HuH-7 (cell line): ENCODE measurements at places on chromosomes 16 and 17.
A peak's percentile ranks its signal among the peaks of the same experiment; 100 is the strongest.

DNA sequence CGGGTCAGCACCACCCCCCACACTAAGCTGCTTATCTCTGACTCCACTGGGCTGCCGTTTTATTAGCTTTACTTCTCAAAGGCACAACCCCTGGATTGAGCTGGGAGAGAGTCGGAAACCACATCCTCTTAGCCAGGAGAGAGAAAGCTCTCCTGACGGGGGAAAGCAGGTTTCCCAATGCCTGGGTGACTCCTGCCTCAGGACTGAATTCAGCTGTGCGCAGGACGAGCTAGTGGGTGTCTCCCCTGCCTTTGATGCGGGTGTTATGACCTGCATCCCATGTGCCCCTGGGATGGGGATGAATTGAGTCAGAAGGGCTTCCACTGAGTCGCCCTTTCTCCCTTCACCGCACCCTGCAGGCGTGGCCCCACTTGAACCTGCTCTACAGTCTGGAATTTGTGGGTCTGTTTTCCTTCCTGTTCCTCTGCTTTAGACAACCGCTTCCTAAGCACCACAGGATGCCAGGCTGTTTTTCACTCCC lies 819.2 kb upstream of the EEF2KMT start:
- DNase-seq = no peak

DNA sequence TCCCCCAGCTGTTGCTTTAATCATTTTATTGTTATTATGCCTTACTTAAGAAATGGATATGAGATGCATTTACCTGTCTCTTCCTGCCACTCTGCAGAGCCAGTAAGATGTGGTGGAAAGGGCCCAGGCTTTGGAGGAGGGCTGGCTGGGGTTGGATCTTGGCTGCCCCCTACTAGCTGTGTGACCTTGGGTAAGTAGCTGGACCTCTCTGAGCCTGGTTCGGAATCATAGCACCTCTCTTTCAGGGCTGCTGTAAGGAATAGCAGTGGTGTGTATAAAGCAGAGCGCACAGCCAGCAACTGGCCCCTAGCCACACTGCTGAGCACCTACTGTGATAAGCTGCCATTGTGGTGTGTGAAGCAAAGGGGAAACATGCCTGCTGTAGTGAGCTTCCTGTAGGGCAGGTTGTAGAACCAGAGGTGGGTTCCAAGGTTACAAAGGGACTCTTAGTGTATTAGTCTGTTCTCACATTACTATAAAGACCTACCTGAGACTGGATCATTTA lies 23.9 kb downstream of the MAPT start:
- no peak for DNase-seq

DNA sequence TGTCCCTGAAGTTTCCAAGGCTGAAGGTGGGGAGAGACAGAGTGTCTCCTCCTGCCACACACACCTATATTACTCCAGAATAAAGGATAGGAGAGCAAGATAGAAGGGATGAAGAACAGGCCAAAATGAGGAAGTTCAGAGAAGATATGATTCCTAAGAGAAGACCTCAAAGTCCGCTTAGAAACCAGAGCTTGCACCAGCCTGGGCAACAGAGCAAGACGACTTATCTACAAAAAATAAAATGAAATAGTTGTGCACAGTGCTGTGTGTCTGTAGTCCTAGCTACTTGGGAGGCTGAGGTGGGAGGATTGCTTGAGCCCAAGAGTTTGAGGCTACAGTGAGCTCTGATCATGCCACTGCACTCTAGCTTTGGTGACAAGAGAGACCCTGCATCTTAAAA lies 128.2 kb downstream of the HS3ST3B1 start:
- DNase-seq = no peak

GRCh38 chr17:36939052-36939801 lies 2.0 kb downstream of the LHX1 start:
- DNase-seq = no peak

DNA sequence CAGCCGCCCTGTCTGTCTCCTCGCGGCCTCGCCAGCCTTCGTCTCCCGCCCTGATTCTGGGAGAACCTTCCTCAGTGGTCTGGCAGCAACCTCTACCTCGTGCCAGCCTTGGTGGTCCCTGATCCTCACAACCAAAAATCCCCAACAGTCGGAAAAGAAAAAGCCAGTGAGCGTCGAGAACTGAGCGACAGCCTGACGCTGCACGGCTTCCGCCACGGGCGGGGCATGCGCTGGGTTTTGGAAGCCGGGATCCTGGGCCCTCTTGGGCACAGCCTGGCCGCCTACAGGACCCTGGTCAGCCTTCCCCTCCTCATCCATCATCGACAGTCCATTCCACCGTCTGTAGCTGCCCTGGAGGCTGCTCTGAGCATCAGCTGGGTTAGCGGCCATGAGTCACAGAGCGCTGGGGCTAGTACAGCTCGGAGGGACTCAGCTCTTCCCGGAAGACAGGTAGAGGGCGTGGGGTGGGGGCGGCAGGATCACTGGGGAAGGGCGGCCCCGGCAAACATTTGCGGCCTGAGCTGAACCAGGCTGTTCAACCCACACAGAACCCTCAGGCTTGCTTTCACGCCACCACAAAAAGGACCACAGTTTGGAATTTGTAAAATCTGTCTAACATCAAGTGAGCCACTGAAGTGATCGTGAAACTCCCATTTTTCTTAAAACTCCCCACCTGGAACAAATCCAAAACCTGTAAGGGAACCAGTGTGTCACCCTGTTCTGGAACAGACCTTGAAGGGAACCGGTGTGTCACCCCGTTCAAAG lies 55.4 kb upstream of the DOC2B start:
- no peak for DNase-seq

- DNase-seq = no peak
Measured at GRCh38 chr16:11309895-11310633, 28.9 kb upstream of the PRM1 start.

- DNase-seq = no peak
Measured at GRCh38 chr16:26457095-26457494, 609.6 kb upstream of the C16orf82 start.

- DNase-seq = no peak
Measured at GRCh38 chr16:73560497-73560896, 512.6 kb upstream of the ZFHX3 start.

- DNase-seq = peak; percentile 20
Measured at GRCh38 chr17:73827627-73828291, 183.5 kb upstream of the SDK2 start.

GRCh38 chr16:51328733-51329132 lies 177.7 kb upstream of the SALL1 start:
- DNase-seq = no peak

- peak; percentile 1 for DNase-seq
Measured at GRCh38 chr17:63543822-63544420, 6.4 kb upstream of the DCAF7 start.

GRCh38 chr16:49456763-49457162 lies 83.2 kb downstream of the C16orf78 start:
- no peak for DNase-seq

GRCh38 chr17:13293421-13293820 lies 275.6 kb upstream of the ELAC2 start:
- DNase-seq = no peak

DNA sequence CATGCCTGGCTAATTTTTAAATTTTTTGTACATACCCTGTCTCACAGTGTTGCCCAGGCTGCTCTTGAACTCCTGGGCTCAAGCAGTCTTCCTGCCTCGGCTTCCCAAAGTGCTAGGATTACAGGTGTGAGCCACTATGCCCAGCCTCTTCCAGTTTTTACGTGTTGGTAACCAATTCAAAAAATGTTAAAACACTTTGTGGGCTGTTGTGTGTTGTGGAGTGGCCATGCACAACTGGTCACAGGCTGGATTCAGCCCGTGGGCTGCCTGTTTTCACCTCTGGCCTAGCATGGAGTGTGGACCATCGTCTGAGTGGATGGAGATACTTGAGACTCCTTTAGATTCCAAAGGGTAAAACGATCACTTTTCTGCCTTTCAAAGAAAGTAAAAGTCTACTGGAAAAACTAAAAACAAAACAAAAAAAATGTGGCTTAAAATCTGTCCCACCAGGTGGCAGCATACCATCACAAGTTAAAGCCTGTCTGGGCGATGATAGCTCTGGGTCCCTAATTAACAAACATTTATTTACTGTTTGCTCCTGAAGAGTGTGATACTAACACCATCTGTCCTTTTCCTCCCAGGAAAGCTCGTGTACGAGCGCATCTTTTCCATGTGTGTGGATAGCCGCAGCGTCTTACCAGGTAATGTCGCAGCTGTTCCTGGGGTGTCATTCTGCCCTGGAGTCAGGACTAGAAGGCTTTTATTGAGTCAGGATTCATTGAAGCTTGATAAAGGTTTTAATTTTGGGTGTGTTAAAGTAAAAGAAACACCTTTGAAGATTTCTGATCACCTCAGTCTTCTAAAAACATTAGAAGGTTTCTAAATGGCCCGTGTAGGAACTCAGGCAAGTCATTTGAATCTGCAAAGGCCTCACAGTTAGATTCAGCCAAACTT lies 45.8 kb downstream of the VPS35L start:
- peak; percentile 57 for DNase-seq

GRCh38 chr17:54754560-54754959 lies 146.1 kb upstream of the TOM1L1 start:
- peak; percentile 26 for DNase-seq

GRCh38 chr16:63323722-63324705 lies 1287.8 kb upstream of the CDH8 start:
- no peak for DNase-seq

GRCh38 chr17:76149214-76149613 lies 8.2 kb upstream of the FOXJ1 start:
- DNase-seq = no peak

DNA sequence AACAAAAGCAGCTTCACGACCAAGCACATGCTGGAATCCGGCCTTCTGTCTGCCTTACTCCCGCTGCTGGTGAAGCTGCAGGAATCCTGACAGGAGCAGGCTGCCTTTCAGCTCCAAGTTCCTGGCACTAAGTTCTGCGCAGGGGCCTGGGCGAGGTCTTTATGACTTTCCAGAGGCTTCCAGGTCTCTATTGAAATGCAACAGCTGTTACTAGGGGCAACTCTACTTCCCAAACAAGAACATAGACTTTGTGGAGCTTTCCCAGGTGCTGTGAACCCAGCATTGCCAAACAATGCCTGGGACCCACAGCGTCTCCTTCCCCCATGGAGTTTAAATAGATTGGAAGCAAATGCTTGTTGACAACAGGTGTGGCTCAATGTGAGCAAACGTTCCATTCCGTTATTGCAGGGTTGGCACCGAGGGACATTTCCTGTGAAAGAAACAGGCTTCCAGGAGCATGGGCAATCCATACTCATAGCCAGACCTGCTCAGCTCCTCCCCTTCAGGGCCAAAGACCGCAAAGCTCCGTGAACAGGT lies 156.0 kb downstream of the CDH13 start:
- DNase-seq = no peak

DNA sequence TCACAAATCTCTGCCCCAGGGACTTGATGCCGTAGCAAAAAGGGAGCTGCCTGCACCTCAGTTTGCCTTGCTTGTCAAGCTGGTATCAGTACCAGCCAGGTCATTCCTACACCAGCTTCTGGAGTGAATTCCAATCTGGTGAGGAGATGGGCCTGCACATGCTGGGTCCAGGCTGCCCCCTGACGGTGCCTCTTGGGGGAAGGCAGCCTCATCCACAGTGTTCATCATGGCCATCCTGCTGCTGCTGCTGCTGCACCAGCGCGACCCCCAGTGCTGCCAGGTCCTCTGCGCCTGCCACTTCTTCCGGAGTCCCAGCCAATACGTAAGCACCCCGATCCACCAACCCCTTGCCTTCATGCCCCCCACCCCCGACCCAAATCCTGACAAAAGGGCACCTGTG lies 8.3 kb downstream of the MRPL27 start:
- DNase-seq = no peak

GRCh38 chr17:35299135-35299534 lies 56.3 kb downstream of the SLFN5 start:
- no peak for DNase-seq

DNA sequence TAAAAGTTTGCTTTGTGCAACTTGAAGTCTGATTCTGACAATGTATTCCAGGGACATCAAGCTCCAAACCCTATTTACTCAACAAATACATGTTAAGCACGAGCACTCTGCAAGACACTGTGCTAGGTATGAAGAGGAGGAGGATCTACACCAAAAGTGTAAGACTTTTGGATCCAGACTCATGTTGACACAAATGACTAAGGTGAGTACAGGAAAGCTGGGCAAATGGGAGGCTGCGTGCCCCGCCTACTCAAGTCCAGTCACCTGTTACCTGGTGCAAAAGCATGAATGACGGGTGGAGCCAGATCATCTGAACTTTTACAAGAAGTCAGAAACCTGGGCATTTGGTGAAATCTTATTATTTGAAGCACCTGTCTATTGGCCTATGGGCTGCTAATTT lies 120.7 kb downstream of the ABCC12 start:
- DNase-seq = no peak

- DNase-seq = no peak
Measured at GRCh38 chr17:34781571-34782108, 179.6 kb downstream of the CCT6B start.

DNA sequence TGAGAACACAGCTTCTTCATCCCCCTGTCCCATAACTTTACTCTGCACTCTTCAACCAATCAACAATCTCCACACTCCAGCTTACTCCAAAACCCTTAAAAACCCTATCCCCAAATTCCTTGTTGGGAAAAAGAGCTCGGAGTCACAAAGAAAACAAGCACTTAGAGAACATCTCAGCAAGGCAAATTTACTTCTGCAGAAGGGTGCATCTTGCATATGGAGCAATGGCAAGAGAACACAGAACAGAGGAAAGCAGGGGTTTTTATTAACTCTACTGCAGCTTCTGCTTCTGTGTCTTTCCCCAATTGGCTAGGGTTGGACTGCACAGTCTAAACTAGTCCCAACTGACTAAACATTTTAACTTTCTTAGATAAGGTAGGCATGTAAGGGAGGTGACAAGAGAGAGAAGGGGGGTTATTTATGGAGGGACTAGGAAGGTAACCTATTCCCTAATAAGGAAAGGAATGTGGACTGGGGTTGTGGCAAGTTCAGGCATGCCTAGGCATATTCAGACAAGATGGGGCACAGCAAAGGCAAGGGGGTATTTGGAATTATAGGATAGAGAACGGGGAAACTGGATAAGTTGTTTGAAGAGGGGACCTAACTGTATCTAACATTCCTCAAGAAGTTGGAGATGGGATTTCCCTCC lies 125.5 kb downstream of the CACNG3 start:
- DNase-seq = no peak

DNA sequence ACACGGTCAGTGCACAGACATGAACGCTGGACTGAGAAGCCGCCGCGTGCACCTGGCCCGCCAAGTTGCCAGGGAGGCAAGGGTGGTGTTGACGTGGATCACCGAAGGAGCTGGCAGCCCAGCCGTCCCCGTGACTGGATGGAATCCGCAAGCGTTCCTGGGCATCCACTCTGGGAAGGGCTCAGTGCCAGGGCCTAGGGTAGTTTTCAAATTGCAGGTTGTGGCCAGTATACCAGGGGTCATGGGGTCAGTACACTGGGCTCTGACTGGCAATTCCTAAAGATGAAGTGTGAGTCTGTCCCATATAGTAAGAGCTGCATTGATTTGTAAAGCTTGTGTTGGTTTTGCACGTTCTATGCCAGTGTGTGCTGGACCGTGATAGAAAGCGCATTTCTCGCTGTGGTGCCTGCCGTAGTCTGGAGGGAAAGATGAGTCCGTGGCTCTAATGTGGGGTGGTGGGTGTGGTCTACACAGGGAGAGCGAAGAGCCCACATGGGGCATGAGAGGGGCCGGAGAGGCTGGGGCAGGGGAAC lies 21.1 kb upstream of the METRNL start:
- DNase-seq = no peak
